ENCODE measurements at places on chromosomes 5 and 9.

GRCh38 chr9:91818647-91819403, 131.2 kb downstream of the ROR2 start:
- no peak for DNase-seq

GRCh38 chr5:165775111-165775510, 2269.7 kb downstream of the MAT2B start:
- DNase-seq: no peak

DNA sequence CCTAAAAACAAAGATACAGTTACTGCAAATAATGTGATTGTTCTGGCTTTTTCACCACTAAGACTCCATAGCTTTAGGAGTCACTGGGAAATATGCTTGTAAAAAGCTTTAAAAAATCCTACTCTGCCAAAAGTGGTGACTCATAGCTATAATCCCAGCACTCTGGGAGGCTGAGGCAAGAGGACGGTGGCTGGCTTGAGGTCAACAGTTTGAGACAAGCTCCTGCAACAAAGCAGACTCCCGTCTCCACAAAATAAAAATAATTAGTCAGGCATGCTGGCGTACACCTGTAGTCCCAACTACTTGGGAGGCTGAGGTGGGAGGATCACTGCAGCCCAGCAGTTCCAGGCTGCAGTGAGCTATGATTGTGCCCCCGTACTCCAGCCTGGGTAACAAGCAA, 406.4 kb downstream of the HTR1A start:
- no peak for DNase-seq

DNA sequence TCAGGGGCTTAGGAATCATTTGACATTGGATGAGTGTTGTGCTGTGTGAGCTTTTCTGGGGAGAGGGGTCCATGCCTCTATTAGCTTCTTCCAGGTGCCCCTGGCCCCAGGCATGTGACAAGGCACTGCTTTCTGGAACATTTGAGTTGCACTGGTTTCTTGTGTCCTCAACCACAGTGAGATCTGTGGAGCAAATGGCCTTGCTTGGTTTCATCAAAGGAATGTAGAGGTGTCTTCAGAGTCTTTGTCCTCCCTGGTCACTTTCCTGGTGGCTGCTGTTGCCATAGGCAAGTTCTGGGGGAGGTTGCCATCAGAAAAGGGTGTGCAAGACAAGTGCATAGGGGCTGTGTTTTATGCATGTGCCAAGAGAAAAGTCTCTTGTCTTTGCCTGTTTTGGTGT, 157.5 kb downstream of the MACROH2A1 start:
- DNase-seq: no peak

DNA sequence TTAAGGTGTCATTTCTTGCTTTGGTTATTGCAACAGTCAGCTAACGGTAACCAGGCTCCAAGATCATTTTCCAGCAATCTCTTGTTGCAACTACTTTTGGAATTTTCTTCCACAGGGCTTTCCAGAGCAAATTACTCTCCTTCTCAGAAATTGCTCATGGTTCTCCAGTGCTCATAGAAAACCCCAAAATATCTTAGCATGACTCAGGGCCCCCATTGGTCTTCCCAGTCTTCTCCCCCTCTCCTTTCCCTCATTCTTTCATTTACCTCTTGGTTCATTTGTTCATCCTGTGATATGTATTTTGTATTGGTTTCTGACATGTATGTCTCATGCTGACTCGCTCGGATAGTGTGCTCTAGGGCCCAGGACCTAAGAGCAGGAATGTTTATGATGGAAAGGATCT, 35.6 kb downstream of the WWC1 start:
- no peak for DNase-seq

- no peak for DNase-seq
Measured at GRCh38 chr5:56247592-56247991, 14.5 kb upstream of the ANKRD55 start.

DNA sequence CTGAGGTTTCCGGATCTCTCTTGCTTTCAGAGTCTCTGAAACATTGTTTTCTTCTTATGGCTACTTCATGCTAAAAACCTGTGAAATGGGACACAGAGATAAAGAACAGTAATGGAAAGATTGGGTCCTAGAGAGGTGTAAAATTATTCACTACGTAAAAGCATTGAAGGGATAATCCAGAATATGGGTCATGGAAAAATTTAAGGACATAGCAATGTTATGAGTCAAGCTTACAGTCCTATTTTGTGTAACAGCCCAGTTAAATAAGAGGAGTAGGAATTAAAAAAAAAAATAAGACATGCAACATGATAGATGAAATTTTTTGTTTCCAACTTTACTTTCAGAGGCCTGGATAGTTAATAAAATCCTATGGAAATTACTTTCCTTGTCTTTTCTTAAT, 61.9 kb upstream of the ELL2 start:
- DNase-seq: no peak

- DNase-seq: no peak
Measured at GRCh38 chr5:179699616-179700237, 960 bp downstream of the CANX start.

- DNase-seq: no peak
Measured at GRCh38 chr5:160175438-160176218, 53.7 kb upstream of the FABP6 start.

- peak; percentile 54 for DNase-seq
Measured at GRCh38 chr9:126398403-126399058, 71.9 kb downstream of the MVB12B start.

DNA sequence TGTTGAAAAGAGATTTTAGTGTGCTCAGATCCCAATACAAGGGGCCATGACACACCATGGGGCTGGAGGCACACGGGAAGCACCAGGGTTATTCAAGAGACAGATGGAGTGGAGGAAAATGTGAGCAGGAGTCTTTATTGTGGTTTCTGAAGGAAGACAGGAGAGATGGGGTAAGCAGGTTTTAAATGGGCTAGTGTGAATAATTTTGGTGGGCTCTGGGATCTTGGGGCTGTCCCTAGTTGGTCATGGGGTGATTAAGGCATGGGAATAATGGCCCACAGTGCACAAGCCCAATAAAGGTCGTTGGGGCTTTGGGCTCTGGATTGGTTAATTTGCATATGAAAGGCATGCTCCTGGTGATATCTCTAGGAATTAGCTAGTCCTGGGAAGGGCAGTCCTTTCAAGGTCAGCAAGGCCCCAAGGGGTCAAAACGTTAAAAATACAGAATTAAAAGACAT, 3.6 kb upstream of the SCGB3A2 start:
- DNase-seq: no peak

DNA sequence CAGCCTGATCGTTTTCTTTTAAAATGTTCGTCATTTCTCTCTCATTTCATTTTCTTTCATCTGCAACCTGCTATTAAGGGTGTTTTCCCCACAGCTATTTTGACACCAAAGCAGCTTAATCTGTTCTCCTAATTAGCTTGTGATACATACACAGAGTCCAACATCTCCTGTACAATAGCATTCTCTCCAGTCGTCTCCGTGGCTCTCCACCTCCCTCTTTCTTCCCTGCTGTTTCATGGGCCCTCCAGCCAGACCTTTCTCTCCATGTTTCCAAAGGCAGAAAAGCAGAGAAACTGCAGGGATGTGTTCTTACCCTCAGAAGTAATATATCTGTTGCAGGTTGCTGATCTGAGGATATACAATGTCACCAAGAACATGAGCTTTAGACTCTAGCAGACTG, 88.8 kb upstream of the SPOCK1 start:
- DNase-seq: no peak

- no peak for DNase-seq
Measured at GRCh38 chr5:167573370-167574127, 717.9 kb upstream of the WWC1 start.

DNA sequence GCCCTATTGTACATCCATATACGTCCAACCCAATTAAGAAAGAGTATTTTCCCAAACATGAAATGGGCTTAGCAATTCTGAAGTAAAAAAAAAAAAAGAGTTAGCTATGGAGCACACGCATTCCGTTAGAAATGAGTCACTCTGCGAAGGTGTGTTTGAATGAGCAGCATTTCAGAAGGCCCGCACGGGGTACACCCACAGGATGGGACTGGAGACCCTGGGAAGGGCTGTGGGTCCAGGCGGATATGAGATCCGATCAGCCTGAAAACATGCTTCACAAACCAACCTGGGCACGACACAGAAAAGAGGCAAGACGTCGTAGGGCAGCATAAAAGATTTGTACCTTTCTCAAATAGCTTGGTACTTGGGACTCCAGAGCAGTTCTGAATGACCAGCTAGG, 173.9 kb upstream of the KLF9 start:
- no peak for DNase-seq

- no peak for DNase-seq
Measured at GRCh38 chr9:114054191-114054690, 23.9 kb downstream of the AMBP start.

- DNase-seq: no peak
Measured at GRCh38 chr5:2803751-2804150, 52.3 kb upstream of the IRX2 start.

- no peak for DNase-seq
Measured at GRCh38 chr9:114198249-114199040, 43.1 kb downstream of the COL27A1 start.

DNA sequence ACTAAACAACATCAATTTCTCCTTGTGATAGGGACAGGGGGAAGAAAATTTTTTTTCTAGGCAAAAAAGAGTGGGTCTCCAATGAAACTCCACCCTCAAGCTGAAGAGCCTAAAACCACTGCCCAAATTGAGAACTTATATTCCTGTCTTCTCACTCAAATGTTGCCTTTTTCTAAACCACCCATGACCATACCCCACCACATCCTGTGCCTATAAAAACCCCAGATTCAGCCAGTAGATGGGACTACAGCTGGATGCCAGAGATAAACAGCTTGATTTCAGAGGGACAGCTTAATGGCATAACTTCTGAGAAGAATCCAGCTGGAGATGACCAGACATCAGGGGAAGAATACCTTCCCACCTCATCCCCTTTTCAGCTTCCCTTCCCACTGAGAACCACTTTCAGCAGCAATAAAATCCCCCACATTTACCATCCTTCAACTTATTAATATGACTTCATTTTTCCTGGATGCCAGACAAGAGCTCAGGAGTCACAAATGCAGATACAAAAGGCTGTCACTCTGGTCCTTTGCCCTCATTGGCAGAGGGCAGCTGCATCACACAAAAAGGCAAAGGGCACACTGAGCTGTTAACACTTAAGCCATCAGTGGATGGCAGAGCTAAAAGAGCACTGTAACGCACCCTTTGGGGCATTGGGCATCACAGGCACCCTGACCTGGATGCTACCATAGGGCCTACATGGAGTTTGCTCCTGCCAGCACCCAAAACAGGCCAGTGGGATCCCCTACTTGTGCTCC, 972.5 kb upstream of the CTNND2 start:
- no peak for DNase-seq

GRCh38 chr9:34332076-34332964, 3.0 kb downstream of the NUDT2 start:
- DNase-seq: no peak

- DNase-seq: no peak
Measured at GRCh38 chr5:103232393-103232999, 26.1 kb upstream of the MACIR start.

DNA sequence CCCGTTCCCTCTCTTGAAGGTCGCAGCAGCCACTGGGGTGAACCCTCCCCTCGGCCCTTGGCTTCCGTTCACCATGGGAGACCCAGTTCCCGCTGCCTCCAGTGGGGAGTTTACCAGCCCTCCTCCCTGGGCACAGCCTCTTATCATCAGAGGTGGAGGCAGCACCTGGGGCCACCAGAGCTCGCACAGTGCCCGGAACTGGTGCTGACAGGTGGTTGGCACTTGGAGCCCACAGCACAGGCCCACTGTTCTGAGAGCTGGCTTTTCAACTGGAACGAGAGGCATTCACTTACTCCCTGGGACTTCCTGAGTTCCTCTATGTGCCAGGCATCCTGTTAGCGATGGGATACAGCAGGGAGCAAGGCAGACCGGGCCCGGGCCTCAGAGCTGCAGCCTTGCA, 106.8 kb upstream of the FCN2 start:
- no peak for DNase-seq

- no peak for DNase-seq
Measured at GRCh38 chr9:90180381-90180780, 462.2 kb downstream of the DIRAS2 start.

- DNase-seq: no peak
Measured at GRCh38 chr9:107276966-107277710, 5.9 kb upstream of the RAD23B start.

DNA sequence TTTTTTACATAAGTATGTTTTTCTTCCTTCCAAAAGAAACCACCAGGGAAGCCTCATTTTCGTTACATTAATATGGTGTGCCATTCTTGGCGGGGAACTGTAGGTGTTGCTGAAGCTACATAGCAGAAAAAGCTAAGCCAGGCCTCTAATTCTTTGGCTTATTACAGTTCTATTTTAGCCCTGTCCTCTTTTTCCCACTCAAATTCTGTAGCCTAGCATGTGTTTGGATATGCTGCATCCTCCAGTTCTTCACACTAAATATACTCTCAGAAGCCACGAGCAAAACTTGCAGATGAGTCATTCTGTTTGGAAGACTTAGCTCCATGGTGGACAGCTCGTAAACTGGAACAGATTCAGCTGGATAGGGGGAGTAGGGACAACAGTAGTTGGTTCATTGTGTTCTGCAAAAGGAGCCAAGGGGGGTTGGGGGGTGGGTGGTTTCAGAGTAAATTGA, 369.4 kb downstream of the TMEM161B start:
- no peak for DNase-seq

GRCh38 chr5:111384220-111384619, 128.1 kb downstream of the STARD4 start:
- DNase-seq: no peak

GRCh38 chr9:106722051-106722753, 140.8 kb upstream of the ZNF462 start:
- DNase-seq: no peak

- no peak for DNase-seq
Measured at GRCh38 chr5:68251804-68252522, 36.4 kb downstream of the PIK3R1 start.

GRCh38 chr9:72294936-72295335, 70.1 kb downstream of the ZFAND5 start:
- DNase-seq: no peak

GRCh38 chr5:113043491-113043931, 66.9 kb downstream of the DCP2 start:
- DNase-seq: no peak

DNA sequence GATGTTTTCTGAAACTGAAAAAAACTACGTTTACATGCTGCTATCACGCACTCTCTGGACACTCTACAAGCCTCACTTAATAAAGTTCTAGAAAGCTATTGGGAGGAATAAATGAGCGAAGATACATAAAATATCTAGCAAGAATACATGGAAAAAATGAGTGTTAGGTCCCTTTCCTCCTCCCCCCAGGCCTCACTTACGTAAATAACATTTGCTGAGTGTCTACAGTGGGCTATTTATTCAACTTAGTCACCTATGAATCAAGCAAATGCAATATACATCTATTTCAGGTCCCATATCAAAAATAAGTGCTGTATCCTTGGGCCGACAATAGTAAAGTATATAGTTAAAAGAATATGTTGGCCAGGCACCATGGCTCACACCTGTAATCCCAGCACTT, 62.5 kb downstream of the FRMD3 start:
- no peak for DNase-seq

DNA sequence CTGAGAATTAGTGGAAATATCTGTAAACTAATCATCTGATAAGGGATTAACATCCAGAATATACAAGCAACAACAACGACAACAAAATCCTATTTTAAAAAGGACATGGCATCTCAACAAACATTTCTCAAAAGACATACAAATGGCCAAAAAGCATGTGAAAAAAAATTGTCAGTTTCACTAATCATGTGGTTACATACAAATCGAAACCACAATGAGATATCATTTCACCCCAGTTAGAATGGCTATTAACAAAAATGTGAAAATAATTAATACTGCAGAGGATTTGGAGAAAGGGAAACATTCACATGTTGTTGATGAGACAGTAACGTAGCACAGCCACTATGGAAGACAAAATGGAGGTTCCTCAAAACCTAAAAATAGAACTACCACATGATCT, 69.5 kb downstream of the ERP44 start:
- DNase-seq: no peak
